ENCODE measurements at places on chromosomes 7 and 10. TPM values are rescaled to one million over a fixed set of nuclear protein-coding genes. Genes with fewer than 3 reads are reported as not detected.

DNA sequence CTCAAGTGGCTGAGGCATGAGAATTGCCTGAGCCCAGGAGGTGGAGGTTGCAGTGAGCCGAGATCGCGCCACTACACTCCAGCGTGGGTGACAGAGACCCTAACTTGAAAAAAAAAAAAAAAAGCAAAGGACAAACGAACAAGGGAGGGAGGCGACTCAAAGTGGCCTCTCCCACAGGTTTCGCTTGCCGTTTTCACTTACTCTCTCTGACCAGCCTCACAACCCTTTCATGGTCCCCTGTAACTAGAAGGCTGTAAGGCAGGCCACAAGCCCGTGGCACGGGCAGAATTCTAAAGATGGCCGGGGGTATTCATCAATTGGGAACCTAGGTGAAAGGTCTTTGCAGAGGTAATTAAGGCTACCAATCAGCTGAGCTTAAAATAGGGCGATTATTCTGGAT lies 25.5 kb downstream of the GNA12 start:
- no peaks in the 10 kb centered on the region for H3K27me3 ChIP-seq
- H3K4me1 ChIP-seq, result no peaks in the 10 kb centered on the region
- no peaks in the 10 kb centered on the region for H3K36me3 ChIP-seq
- no peak overlapping the region for H3K4me3 ChIP-seq
- no peak overlapping the region for H3K27ac ChIP-seq

Gene TRIL
- total RNA-seq, result 0.07 TPM

GRCh38 chr10:100019787-100020141 lies 10.0 kb upstream of the DNMBP start:
- DNase-seq, result no peak
- H3K27ac ChIP-seq, result no peak overlapping the region
- no peaks in the 10 kb centered on the region for H3K36me3 ChIP-seq
- H3K4me1 ChIP-seq, result peaks cover 3% of the 10 kb centered on the region
- H3K4me3 ChIP-seq, result no peak overlapping the region

DNA sequence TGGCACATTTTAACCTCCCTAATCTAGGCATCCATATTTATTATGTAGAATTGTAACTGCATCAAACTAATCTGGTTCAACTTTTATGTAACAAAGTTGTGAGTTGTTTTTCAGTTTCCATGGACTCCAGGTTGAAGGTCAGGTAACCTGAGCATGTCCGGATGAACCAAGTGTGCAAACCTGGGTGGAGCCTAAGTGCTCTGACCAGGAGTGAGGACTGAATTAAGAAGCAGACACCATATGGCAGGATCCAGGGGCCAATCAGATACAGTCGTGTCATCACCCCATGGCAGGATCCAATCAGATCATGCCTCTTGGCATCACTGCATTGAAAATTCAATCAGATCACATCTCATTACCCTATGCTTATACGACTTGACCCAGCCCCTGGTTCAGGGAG lies 41.2 kb upstream of the PHYHIPL start:
- no peaks in the 10 kb centered on the region for H3K36me3 ChIP-seq
- DNase-seq, result no peak
- no peak overlapping the region for H3K4me3 ChIP-seq
- H3K4me1 ChIP-seq, result no peaks in the 10 kb centered on the region
- no peaks in the 10 kb centered on the region for H3K27me3 ChIP-seq
- no peak overlapping the region for H3K27ac ChIP-seq

DNA sequence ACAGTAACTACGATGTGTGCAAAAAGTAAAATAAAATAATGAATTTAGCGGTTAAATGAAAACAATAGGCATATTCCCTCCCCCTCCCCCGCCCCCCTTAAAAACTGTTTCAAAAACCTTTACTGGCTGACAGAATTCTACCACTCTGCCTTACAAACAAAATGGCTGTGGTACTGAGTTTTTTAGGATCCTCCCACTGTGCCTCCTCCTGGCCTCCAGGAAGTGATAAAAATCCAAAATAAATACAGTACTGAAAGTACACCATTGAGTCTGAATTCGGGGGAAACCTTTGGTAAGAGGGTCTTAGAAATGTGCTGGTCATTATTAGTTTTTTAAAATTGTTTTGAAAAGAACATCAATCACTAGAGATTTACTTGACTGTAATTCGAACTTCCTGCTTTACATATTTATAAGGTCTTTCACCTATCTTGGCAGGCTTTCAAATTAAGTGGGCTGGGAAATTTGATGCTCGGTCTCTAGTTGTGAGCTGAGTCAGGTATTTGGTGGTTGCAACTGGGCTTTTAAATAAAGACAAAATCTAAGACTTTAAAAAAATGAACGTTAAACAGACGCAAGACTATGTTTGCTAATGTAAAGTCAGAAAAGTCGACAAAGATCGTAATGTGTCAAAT lies 32.5 kb upstream of the EPC1 start:
- H3K4me1 ChIP-seq, result peaks cover 3% of the 10 kb centered on the region
- peak overlapping the region; percentile 97 for H3K4me3 ChIP-seq
- H3K27ac ChIP-seq, result peak overlapping the region; percentile 82
- DNase-seq, result no peak

GRCh38 chr7:100483722-100484672 lies at the start of gene NYAP1:
NYAP1 (plus strand) TSS chr7:100483927; CDS start chr7:100485312, 1,385 bp downstream.
- H3K36me3 ChIP-seq, result no peaks in the 10 kb centered on the region
- no peak within 1 kb of the TSS for H3K27ac ChIP-seq
- DNase-seq, result peak; percentile 77
- no peaks in the 10 kb centered on the region for H3K27me3 ChIP-seq
- peak within 1 kb of the TSS; percentile 29 for H3K4me3 ChIP-seq

- H3K27ac ChIP-seq, result no peak overlapping the region
- H3K4me1 ChIP-seq, result no peaks in the 10 kb centered on the region
- no peak overlapping the region for H3K4me3 ChIP-seq
- no peaks in the 10 kb centered on the region for H3K27me3 ChIP-seq
Measured at GRCh38 chr7:153193144-153193595, 433.6 kb downstream of the ACTR3B start.

Gene FZD1
- 0.14 TPM for total RNA-seq

DNA sequence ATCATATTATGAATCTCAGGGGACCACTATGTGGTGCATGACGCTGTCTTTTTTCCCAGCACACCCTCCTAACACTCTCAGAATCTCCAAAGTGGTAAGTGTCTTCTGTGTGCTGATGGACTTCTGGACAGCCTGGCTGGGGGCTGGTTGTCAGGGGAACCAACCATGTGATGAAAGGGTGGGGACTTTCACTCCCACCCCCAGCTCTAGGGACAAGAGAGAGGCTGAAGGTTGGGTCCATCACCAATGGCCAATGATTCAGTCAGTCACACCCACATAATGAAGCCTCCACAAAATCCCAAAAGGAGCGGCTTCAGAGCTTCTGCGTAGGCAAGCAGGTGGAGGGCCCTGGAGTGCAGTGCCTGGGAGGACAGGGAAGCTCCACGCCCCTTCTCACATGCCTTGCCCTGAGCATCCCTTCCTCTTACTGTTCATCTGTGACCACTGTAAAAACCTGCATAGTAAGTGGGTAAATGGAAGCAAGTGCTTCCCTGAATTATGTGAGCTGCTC lies 44.6 kb downstream of the RASGEF1A start:
- no peaks in the 10 kb centered on the region for H3K36me3 ChIP-seq
- no peak for DNase-seq
- H3K27ac ChIP-seq, result no peak overlapping the region

Measured in natural killer cell (primary cell).